Right atrium auricular region (tissue), 2 donors: ENCODE measurements at places on chromosomes 2 and 18. TPM values are rescaled to one million over a fixed set of nuclear protein-coding genes. Genes with fewer than 3 reads are reported as not detected.

Gene PARD3B
- total RNA-seq, result 12.2 TPM

Gene TMEM182
- total RNA-seq, result 212 TPM

Gene ACMSD
- not detected for total RNA-seq

Gene TTC31
- total RNA-seq, result 9.1 TPM

Gene SLC4A5
- total RNA-seq, result 0.28 TPM

Gene IL1RN
- total RNA-seq, result 1.3 TPM

Gene GBX2
- not detected for total RNA-seq

Gene RFTN2
- 4.5 TPM for total RNA-seq

DNA sequence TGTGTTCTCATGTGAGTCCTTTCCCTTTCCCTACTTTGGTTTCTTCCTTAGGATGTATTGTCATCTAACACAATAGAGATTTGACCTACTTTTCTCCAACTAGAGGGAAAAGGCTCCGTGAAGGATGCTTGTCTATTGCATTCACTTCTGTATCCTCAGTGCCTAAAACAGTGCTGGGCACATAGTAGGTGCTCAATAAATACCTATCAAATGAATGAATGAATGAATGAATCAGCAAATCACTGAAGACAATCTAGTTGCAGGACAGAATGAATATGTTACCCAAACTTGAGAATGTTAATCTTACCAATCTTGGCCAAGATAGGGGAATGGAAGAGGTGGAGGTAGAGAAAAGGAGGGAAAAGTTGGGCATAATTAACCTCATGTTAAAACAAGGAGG is 277.0 kb upstream of the FBXO11 start:
- no peak for DNase-seq

DNA sequence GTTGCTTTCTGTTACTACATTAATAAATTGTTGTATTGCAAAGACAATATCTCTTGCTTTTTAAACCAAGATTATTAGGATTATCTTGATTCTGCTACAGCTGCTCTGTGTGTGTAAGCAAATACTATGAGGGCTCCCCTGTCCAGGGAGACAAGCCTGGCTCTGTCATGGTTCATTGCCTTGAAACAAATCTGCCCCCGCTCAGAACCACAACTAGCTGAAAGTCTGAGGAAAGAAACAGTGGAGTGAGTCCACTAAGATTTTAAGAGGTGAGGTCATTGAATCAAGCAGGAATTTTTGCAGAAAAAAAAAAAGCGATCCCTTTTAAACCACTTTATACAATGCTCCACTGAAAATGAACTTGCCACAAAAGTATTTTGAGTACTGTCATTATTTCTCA is 30.8 kb upstream of the LRRTM4 start:
- DNase-seq, result no peak

DNA sequence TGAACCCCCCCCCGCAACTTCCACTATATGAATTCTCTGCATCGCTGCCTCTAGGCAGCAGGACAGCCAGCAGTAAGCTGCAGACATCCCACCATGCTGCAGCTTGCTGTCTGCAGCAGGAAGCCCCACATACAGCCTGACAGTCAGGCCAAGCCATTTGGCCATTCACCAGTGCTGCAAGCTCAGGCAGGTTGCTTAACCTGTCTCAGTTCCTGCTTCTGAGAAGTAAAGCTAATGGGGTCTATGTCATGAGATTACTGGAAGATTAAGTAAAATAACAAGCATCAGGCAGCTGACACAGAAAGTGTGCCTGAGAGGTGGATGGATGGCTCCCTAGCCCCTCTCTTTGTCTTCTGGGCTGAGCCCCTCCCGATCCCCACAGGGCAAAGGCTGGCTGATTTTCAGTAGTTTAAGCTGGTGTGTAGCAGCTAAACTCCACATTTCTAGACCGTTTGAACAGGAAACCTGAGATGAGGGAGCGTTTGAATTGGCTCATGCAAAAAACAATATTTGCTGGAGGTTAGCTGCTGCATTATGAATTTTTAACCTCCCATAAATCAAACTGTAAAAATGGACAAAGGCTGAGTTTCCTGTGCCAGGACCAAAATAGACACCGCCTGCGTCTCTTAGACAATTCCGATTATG is 193.8 kb upstream of the ARL4C start:
- DNase-seq, result peak; percentile 50

GRCh38 chr18:61419763-61420162 is 86.5 kb downstream of the CDH20 start:
- DNase-seq, result no peak

DNA sequence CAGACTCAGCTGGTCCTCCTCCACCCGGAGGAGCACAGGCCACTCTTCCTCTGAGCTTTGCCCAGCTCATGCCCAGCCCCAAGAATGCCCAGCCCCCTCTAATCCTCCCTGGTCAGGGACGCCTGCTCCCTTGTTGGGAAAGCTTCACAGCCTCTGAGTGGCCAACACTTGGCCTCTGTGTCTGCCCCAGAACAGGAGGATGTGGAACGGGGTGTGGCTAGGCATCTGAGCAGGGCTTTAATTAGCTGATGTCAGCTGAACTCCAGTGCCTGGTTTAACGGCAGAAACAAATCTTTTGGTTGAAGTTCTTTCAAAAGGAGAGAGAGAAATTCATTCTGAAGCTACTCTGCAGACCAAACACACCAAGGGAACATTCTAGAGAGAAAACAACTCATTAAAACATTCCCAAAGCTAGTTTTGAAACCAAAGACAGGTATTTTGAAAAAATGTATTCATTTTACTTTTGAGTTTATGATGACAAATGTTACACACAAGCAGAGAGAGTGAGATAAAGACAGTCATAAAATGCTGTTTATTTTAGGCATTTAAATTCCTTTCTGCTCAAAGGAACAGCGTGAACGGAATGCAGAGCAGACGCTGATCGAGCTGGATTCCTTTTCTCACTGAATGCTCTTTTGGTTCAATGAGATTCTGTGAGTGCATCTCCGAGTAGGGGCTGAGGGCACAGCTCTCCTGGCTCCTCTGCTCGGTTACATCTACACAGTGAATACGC is 63.8 kb downstream of the RTP5 start:
- no peak for DNase-seq

DNA sequence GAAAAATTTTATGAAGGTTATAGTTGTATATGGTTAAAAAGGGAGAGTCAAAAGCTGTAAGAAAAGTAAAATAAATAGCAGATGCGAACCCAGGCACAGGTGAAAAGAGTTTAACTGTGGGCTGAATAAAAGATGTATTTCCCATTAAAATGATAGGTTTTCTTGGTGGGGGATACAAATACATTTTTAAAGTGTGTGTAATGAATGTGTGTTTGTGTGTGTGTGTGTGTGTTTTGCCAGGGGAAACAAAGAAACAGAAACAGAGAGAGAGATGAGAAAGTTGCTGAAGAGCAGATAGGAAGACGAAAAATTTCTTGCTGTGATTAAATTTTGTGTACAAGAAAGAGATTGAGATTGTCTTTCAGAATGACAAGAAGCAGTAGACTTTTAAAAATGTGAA is 12.1 kb downstream of the TFPI start:
- no peak for DNase-seq

DNA sequence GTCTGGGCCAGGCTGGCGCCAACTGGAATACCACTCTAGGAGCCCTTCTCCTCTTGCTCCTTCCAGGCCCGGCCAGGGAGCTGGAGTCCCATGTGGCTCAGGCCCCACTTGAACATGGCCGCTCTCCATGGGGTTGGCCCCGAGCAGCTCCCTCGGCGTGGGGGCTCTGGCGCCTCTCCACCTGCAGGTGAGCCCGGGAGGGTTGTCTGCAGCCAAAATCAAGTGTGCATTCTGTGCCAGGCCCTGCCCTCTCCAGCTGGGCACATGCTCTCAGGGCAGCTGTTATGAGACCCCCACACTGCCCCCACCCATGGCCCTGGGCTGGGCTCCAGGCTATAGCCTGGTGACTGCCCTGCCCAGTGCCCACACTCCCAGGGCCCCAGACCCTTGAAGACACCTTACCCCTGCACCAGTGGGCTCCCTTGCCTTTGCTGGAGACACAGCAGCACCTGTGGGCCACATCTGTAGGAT is 45.8 kb upstream of the HS6ST1 start:
- DNase-seq, result no peak

DNA sequence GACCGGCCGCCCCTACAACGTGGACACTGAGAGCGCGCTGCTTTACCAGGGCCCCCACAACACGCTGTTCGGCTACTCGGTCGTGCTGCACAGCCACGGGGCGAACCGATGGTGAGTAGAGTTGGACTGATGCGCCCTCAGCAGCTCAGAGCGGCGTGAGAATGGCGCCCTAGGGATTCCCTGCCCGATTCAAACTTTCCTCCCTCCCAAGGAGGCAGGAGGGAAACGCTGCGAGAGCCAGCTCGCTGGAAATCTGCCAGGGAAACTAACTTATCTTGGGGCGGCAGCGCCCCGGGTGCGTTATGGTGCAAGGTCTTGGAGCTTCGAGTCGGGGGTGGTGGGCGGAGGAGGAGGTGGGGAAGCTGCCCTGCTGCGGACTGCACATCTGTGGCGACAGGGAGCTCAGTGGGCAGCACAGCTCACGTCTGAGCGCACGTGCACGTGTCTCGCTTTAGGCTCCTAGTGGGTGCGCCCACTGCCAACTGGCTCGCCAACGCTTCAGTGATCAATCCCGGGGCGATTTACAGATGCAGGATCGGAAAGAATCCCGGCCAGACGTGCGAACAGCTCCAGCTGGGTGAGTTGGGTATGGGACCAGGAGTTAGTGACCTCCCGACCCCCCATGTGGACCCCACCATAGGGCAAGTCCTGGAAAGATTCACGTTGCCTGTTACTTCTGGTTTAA is 697 bp downstream of the ITGA4 start:
- no peak for DNase-seq

DNA sequence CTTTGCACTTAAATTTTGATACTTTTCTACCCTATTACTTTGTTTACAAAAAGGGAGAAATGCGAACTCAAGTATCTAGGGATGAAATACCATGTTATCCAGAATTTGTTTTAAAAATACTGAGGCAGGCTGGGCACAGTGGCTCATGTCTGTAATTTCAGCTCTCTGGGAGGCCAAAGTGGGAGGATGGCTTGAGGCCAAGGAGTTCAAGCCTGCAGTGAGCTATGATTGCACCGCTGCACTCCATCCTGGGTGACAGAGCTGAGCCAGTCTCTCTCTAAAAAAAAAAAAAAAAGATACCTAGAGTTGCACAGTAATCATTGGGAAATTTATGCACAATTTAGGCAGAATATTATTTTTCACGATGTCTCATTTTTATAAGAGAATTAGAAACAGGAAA is 12.4 kb upstream of the VAPA start:
- DNase-seq, result no peak

DNA sequence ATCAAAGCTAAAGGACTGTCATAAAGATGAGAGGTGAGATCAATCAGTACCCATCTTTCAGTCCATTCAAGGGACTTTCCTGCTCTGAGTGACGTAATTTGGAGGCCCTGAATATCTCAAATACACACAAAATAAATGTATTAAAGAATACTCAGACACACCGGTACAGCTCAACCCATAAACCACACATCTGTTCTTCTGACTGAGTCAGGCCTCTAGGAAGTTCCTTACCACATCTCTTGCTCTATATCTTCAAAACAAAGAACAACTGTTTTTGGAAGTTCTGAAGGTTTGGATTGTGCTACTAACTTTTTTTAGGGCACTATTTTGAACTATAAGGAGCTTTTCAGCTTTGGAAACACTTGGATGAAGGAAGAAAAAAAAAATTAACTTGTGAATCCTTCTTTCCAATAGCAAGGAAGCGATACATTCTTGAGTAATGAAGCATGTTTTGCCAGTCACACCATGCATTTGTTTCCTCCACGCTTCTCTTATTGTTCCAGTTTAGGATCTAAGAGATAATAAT is 866.5 kb upstream of the VRK2 start:
- DNase-seq, result no peak

DNA sequence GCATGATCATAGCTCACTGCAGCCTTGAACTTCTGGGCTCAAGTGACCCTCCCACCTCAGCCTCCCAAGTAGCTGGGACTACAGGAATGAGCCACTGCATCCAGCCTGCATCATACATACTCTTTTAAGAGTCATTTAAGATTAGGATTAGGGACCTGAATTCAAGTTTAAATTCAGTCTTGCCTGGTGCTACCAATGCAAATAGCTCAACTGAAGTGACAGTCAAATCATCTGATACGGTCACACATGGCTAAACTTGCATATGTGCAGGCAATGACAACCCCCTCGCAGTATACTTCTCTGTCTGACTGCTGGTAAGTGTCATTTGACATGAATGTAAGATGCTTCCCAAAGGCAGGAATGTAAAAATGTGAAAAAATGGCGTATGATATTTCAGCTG is 31.8 kb upstream of the TMEM131 start:
- DNase-seq, result no peak

- no peak for DNase-seq
Observed at GRCh38 chr2:71629771-71630453, 176.6 kb downstream of the DYSF start.

DNA sequence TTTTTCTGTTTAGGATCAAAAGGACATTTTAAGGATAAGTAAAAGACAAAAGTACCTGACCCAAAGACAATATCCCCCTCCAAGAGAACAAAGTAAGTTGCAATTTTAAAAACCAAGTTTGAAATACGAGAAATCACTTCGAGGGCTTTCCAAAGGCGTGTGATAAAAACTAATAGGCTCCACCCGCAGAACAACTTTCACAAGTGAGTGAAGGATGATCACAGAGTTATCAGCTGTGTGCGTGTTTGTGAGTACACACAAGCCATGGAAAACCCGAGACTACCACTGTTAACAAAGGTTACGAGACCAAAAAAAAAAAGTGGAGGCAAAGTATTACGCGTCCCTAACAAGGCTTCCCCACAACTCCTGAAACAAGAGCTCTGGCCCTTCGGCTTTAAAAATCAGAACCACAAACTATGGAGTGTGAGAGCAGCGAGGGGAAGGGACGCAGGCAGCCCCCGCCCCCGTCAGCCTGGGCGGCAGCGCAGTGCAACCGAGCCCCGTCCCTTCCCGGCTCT is 719 bp downstream of the SMAD2 start:
- DNase-seq, result no peak

GRCh38 chr2:6626401-6627012 is 239.2 kb downstream of the CMPK2 start:
- no peak for DNase-seq

DNA sequence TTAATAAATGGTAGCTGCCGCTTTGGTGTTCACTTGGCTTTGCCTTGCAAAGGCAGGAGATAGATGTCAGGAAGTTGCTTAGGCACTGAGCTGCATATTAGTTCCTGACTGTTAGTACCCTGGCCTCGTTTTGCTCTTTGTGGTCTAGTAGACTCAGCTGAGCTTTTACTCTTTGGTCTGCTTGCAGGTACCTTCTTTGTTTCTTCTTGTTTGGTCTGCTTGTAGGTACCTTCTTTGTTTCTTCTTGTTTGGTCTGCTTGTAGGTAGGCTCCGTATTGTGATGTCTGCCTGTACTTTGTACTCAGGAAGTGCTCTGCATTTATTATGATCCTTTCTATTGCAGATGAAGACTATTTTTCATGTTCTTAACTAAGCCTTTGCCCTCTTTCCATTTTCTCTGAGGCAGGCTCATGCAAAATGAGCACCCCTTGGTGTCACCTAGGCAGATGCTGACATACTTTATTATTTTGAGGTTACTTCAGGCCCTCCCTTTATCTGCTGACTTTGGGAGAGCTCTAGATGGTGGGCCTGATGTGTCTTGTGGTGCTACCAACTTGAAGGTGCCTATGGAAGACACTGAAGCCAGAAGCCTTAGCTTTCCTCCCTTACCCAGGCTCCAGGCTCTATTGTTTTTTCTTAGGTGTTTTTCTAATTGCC is 6.0 kb downstream of the RPIA start:
- DNase-seq, result no peak

- DNase-seq, result peak; percentile 79
Observed at GRCh38 chr2:45009928-45010701, 863 bp upstream of the SIX2 start.
